Neural crest cell (in vitro differentiated cells): ENCODE measurements at places on chromosomes 6 and 20.

GRCh38 chr6:149259753-149260152, 57.8 kb upstream of the TAB2 start:
- no peak for DNase-seq

- no peak for DNase-seq
Observed at GRCh38 chr6:156154896-156155295, 622.3 kb upstream of the ARID1B start.

GRCh38 chr6:152368751-152369624, 268.2 kb downstream of the SYNE1 start:
- DNase-seq = no peak

DNA sequence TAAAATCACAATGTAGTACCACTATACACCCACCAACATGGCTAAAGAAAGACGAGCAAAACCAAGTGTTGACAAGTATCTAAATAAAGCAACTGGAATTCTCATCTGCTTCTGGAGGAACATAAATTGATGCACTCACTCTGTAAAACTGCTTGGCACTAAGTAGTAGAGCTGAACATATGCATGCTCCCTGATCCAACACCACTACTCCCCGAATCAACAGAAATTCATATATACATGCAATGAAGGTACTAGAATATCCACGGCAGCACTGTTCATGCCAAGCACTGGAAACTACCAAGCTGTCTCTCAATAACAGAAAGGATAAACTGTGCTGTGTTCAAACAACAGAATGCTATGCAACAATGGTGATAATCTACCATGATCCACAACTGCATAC, 219.5 kb upstream of the RIN2 start:
- no peak for DNase-seq

DNA sequence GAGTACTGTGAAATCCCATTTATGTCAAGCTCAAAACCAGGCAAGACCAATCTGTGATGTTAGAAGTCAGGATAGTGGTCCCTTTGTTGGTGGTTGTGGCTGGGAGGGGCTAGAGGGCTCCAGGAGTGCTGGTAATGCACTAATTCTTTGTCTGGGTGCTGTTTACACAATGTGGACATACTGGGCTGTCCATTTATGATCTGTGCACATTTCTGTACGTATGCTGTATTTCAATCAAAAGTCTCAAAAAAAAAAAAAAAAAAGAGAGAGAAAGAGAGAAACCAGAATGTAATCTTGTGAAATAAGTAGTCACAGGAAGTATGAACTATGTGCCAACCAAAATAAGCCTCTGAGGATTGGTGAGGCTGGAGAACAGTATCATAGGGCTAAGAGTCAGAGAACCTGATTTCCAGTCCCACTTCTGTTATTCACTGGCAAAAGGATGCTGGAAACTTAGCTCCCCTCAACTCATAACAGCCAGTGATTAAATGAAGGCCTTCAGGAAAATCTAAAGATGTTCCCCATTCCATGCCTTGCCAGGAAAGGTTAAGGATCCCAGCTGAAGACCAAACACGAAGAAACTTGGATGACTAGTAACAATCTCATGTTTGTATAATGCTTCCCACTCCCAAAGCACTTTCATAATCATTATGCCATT, 19.6 kb upstream of the TRAM2 start:
- no peak for DNase-seq

DNA sequence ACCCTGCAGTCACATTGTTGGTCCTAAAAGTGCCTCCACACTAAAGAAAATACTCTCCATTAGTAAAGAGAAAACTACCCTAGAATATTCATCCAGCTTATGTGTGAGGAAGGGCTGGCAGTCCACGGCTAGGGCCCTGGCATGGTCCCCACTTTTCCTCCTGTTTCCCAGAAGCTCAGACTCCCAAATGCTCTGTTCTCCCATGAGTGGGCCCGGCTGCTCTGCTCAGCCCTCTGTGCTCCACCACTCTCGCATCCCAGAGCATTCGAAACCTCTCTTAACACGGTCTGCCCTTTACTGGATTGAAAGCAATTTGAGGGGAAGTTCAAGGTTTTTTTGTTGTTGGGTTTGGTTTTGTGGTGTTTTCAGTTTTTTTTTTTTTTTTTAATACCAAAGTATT, 61.8 kb downstream of the APCDD1L start:
- no peak for DNase-seq

- no peak for DNase-seq
Observed at GRCh38 chr20:57024849-57025248, 241.6 kb downstream of the BMP7 start.

- no peak for DNase-seq
Observed at GRCh38 chr6:109336221-109336961, 45.9 kb downstream of the CD164 start.

- peak; percentile 45 for DNase-seq
Observed at GRCh38 chr6:43771858-43772680, 2.1 kb downstream of the VEGFA start.

DNA sequence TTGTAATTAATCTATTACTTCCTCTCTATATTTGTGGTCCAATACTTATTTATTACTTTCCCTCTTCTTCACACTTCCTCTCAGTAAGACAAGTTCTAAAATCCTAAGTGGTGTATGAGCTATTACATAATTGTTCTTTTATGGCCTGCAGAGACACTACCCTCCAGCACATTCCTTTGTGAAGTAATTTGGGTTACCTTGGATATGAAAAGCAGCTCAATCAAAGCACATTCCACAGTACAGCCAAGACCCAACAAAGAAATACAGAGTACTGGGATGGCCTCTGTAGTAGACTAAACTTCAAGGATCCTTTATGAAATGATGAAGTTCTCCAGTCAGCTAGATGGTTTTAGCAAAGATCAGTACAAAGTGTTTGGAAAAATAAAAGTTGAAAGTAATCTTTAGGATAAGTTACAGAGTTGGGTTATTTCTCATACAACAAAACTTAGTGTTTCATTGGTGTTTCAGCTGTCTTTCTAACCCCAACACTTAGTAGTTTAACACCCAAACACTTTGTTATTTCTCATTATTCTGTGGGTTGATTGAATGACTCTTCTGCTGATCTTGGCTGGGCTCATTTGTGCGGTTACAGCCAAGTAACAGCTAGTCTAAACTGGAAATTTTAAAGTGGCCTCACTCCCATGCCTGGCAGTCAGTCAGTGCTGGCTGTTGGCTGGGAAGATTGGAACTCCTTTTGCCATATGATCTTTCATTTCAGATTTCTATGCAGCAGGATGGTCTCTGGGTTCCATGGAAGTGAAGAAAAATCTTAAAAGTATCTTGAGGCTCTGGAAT, 161.5 kb upstream of the POU3F2 start:
- DNase-seq = no peak

DNA sequence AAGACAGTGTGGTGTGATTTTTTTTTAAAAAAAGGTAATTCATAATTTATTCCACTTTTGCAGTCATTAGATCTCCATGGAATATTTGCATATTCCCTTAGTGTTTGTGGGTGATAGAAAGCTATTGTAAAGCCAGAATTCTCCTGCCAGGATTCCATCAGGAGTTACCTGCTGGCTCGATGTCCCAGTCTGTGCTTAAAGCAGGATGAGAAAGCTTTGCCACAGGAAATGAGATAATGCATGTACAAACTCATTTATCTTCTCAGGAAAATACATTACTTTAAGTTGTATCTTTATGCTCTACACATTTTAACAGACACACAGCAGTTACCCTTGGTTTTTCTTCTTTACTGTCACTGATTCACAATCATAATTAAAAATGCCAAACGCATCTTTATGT, 553.0 kb downstream of the CD109 start:
- no peak for DNase-seq

DNA sequence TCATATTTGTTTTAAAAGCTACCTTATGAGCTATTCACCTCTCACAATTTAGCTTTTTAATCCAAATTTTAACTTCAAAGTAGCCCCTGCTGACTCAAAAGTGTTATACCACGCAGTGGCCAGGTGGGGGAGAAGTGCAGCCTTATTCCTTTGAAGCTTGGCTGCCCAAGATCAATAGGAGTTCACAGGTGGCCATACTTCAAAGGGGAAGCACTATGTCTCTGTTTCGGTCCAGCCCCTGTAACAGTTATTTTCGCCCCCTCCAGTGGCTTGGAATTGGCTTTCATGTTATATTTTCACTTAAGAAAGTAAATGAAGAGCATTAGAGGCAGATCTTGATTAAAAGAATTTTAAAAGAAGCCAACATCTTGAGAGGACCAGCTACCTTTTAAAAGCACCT, 608.4 kb downstream of the EPHA7 start:
- peak; percentile 33 for DNase-seq

- DNase-seq = no peak
Observed at GRCh38 chr6:53547166-53547810, 2.4 kb upstream of the GCLC start.

DNA sequence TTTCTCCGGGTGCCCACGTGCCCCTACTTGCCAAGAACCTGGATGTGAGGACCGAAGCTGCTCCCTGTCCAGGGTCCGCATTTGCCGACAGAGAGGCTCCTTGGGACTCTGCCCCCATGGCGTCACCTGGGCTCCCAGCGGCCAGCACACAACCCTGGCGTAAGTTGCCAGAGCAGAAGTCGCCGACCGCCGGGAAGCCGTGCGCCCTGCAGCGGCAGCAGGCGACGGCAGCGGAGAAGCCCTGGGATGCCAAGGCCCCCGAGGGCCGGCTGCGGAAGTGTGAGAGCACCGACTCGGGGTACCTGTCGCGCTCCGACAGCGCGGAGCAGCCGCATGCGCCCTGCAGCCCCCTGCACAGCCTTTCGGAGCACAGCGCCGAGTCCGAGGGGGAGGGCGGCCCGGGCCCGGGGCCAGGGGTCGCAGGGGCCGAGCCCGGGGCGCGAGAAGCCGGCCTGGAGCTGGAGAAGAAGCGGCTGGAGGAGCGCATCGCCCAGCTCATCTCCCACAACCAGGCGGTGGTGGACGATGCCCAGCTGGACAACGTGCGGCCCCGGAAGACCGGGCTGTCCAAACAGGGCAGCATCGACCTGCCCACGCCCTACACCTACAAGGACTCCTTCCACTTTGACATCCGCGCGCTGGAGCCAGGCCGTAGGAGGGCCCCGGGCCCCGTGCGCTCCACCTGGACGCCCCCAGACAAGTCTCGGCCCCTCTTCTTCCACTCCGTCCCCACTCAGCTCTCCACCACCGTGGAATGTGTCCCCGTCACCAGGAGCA, 28.3 kb downstream of the ZNF831 start:
- DNase-seq = no peak

DNA sequence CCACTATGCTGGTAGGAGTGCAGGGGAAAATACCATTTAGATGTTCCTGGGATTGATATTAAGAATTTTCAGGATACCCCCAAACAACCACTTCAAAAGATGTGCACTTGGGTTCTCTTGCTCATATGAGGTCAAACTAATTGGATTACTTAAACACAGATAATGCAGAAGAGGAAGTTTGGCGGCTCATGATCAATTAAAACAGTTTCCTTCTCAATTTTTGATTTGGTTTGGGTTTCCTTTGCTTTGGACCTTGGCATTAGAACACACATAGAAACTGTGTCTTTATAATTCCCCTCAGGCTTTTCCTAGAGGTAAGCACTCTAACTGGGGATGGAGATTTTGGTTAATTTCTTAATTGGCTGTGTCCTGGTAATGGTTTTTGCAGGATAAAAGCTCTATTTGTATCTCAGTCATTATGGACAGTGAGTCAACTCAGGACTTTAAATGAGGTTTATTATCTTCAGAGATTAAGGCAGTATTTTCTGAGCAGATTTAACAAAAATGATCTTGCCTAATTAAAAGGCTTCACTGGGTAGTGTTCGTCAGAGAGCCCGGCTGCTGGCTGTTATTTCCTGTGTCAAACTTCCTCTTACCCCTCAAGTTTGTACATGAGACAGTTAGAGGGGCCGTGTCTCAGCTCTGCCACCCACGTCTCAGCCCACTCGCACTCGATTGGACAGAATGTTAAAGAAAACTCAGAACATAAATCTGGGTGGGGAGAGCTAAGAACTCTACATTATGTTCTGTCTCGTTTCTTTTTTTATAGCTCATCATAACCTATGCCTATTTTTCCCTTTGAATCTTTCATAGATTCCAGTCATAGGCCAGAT, 50.3 kb upstream of the PREP start:
- no peak for DNase-seq

GRCh38 chr6:138651491-138651890, 122.1 kb upstream of the CCDC28A start:
- DNase-seq = no peak

GRCh38 chr20:20786428-20786827, 74.0 kb upstream of the RALGAPA2 start:
- no peak for DNase-seq

DNA sequence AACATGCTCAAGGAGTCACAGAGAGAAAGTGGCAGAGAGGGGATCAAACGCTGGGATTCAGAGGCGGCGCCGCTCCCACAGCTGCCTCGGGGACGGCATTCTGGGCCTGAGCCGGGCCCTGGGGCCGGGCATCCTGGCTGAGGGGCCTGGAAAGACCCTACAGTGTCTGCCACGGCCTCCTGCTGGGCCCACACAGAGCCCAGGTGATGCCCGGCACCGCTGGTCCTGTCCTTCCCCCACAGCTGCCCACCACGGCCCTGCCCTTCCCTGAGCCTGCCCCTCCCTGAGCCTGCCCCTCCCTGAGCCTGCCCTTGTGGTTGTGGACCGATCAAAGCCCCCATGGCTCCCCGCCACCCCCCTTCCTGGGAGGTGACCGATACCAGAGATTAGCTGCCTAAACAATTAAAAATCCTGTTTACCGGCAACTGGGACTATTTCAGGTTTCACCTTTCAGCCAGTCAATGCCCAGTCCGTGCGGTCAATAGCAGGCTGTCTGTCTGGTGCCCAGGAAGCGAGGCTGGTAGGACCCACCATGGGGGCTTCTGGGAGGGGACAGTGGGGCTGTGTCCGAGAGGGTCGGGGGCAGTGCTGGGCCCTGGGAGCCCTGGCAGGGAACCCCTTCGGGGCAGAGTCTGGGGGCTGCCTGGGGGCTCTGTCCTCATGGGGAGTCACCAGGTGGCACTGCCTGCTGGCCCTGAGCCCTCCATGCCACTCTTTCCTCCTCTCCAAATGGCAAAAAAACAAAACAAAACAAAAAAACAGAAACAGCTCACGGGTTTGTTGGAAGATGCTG, 55.4 kb upstream of the GATA5 start:
- DNase-seq = no peak

DNA sequence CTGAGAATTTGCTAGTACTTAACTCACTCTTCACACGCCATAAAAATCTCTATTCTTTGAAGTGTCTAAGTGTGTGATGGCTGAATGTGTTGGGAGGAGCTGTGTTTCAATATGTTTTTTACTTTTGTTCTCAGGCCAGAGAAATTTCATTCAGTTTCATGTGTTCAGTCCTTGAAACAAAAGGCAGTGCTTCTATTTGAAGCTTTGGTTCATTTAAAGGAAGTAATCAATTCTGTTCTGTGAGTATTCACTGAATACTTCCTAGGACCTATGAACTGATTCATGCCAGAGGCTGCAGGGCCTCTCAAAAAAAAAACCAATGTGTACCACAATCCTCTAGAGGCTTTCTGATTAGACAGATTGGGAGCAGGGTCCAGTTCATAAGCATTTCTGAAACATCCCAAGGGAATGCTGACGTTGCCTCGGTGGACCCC, 12.4 kb upstream of the F13A1 start:
- DNase-seq = no peak

- DNase-seq = peak; percentile 83
Observed at GRCh38 chr6:132512638-132513632, at the start of gene STX7. TSS of gene STX7 (minus strand) at chr6:132513116. CDS start at chr6:132503530, 9,586 bp downstream.
